ENCODE measurements at places on chromosomes 6 and 20. TPM values are rescaled to one million over a fixed set of nuclear protein-coding genes. Genes with fewer than 3 reads are reported as not detected.

The GFOD1 gene
- 4.2 TPM for total RNA-seq

GRCh38 chr6:14549871-14550270 lies 432.3 kb downstream of the CD83 start:
- H3K36me3 ChIP-seq = no peaks in the 10 kb centered on the region
- no peaks in the 10 kb centered on the region for H3K4me1 ChIP-seq
- no peak for DNase-seq
- H3K4me3 ChIP-seq = no peak overlapping the region

GRCh38 chr6:24396824-24397223 lies 5.9 kb upstream of the MRS2 start:
- H3K4me3 ChIP-seq = no peak overlapping the region
- H3K27me3 ChIP-seq = peaks cover 20% of the 10 kb centered on the region
- H3K4me1 ChIP-seq = peaks cover 9% of the 10 kb centered on the region

- DNase-seq = no peak
- peaks cover 19% of the 10 kb centered on the region for H3K4me1 ChIP-seq
- H3K4me3 ChIP-seq = no peak overlapping the region
- H3K27me3 ChIP-seq = no peaks in the 10 kb centered on the region
- H3K36me3 ChIP-seq = peaks cover 47% of the 10 kb centered on the region
Observed at GRCh38 chr6:157909282-157909664, 72.4 kb upstream of the SYNJ2 start.

GRCh38 chr6:79750806-79751205 lies 119.7 kb downstream of the SH3BGRL2 start:
- H3K4me1 ChIP-seq = no peaks in the 10 kb centered on the region
- peaks cover 28% of the 10 kb centered on the region for H3K27me3 ChIP-seq
- H3K27ac ChIP-seq = no peak overlapping the region
- H3K36me3 ChIP-seq = no peaks in the 10 kb centered on the region
- no peak overlapping the region for H3K4me3 ChIP-seq

The ZBTB22 gene
- 9.0 TPM for total RNA-seq

The VNN1 gene
- total RNA-seq = not detected

The GSTA4 gene
- 21.7 TPM for total RNA-seq

Data from activated naive CD4-positive, alpha-beta T cell treated with anti-CD3 and anti-CD28 coated beads for 36 hours (primary cell).